Activated CD8-positive, alpha-beta memory T cell treated with anti-CD3 and anti-CD28 coated beads for 4 hours (primary cell): ENCODE measurements at places on chromosomes 2 and 18.

GRCh38 chr2:9160732-9161131, 45.9 kb upstream of the ASAP2 start:
- DNase-seq, result no peak

- DNase-seq, result no peak
These were observed 18.6 kb upstream of the ZC3H15 start for GRCh38 chr2:186467421-186467820.

DNA sequence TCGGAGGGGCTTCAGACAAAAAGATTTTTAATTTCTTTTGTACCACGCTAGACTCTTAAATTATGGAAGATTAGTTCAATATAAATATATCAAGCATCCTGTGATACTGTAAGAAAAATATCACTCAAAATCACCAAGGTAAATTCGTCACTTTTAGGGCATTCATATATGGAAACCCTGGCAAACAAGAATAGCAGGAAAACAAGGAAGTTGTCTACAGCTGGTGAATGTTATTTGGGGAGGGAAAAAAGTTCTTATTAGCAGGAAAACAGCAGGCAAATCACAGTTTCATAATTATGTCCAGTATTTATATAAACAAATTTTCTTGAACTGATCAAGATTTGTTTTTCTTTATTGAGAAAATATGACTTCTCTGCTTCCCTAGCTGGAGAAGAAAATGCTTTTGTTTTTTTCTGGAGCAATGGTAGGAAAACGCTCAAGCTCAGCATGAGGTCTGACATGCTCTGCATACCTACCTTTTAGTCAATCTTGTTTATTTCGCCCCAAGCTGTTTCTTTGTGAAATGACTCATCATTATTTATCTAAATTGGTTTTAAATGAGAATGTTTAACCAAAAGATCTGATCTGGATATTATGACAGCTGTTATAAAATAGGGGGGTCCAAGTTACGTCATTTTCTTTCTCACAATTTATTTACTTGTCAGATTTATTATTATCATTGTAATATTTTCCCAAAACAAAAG, 14.7 kb downstream of the LINC00305 start:
- DNase-seq, result no peak

DNA sequence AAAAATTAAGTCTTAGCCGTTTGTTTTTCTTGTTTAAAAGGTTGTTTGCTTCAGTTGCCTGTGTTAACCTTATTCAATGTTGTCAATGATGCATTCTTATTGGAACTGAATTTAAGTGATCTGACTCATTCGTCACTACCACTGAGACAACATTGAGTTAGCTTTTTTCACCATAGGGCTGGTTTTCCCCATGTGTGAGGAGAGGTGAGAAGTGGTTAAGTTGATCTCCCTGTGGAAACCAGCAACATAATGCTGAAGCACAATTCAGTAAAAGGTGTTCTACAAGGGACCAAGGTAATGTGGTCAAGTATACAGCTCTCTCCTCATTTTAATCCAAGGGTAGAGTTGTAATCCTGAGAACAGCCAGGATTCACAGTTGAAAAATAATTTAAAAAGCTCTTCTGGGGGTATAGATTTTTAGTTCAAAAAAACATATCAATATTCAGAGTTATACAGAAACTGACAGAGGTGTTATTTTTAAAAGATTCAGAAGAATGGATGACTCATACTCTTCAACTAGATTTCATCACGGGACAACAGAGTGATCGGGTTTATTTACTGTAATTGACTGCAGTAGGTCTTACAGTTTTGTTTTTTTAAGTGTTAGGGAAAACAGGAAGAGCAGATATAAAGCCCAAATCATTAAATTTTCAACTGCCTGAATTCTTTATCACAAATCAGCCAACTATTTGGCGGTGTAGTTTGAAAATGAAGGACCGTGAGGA, 12.6 kb downstream of the NOP58 start:
- DNase-seq, result no peak

DNA sequence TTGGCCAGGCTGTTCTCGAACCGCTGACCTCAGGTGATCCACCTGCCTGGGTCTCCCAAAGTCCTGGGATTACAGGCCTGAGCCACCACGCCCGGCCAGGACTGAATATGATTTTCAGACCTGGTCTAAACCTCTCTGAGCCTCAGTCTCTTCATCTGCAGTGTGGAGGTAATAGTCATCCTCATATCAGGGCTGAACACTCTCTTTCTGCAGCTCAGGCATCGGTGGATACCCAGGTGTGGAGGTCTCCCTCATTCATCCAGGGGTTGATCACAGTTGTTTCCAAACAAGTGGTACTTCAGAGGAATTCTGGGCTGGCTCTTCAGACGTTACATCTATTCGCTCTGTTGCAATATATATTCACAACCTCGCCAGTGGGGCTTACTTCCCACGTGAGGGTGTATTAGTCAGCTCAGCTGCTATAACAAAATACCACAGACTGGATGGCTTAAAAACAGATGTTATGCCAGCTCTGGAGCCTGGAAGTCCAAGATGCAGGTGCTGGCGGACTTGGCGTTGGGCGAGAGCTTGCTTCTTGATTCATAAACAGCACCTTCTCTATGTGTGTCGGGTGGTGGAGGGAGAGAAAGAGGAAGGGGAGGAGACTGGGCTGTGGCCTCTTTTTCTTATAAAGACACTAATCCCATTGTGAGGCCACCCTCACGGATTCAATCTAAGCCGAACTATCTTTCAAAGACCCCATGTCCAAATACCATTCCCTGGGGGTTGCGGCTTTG, 2.9 kb upstream of the MBP start:
- no peak for DNase-seq

DNA sequence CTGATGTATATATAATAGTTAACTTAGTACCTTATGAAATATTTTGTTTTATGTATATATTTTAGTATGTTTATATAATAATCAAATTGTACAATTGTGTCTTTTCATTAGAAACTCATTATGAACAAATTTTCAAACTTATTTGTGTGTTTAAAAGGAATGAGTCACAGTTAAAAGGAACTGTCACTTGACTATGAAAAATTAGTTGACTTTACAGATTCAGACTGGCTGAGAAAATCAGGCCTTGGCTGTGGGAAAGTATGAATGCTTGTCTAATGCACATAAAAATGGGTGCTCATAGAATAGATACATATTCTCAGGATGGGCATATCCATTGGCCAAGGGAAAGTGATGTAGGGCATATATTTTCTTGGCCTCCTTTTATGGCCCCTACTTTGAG, 576.8 kb downstream of the SATB2 start:
- no peak for DNase-seq

- DNase-seq, result no peak
These were observed 113.3 kb downstream of the KIAA1328 start for GRCh38 chr18:36942264-36942663.

DNA sequence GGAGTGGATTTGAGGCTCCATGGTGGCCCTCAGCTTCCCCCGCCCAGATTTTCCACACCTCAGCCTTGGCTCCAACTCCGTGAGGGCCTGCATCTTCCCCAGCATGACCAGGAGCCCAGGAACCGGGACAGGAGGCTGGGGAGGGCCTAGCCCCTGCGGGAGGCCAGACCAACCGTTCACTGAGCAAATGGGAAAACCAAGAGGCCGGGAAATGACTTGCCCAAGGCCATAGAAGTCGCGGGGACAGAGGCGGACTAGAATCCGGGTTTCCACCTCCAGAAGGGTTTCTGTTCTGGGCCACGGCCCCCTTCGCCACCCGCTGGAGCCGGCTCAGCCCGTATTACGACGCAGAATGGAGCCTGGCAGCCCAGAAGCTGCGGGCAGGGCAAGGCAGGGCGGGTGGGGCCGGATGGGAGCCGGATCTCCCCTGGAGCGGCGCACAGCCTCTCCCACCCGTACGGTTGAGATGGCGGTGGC, 7.9 kb upstream of the CRYBA2 start:
- DNase-seq, result no peak

- no peak for DNase-seq
These were observed 87.5 kb upstream of the NEDD4L start for GRCh38 chr18:57956491-57956890.

DNA sequence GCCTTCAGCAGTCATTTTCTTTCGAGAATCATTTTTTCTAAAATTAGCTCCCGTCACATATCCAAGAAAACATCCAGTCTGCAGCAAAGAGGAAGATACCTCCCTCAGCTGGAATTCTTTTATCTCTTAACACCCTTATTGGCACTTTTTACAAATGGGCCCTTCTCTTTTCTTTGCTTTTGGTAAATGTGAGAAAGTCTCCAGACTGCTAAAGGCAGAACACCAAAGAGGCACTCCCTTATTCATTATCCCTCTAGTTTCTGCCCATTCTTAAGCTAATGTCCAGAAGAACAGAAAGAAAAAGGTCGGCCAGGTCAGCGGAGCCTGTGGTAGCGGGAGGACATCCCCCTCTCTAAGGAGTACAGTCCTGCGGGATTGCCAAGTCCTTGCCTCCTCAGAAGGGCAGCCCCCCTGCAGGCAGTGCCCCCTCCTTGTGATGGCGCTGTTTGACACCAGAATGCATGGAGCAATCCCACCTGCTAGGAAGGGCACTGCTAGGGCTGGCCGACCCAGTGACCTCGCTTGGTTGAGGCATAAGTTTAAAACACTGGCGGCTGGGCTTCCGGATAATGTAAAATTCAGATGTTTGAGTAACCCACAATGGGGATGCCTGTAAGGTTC, 34.0 kb downstream of the ST6GAL2 start:
- DNase-seq, result no peak

DNA sequence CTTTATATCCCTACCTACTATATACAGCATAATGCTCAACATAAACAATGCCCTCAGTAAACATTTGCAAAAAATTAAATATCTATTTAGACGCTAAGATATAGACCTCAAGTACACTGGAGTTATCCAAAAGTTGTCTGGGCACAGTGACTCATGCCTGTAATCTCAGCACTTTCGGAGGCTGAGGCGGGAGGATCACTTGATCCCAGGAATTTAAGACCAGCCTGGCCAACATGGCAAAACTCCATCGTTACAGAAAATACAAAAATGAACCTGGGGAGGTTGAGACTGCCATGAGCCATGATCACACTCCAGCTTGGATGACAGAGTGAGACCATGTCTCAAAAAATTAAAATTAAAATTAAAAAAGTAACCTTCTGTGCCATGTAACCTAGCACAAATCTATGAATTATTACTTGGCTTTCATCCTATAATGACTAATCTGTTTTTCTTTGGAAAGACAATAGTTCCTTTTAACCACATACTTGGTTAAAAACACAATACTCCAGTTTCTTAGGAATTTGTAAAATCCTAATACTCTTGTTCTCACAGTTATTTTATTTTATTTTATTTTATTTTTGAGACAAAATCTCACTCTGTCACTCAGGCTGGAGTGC, 6.7 kb upstream of the TNFAIP6 start:
- no peak for DNase-seq

DNA sequence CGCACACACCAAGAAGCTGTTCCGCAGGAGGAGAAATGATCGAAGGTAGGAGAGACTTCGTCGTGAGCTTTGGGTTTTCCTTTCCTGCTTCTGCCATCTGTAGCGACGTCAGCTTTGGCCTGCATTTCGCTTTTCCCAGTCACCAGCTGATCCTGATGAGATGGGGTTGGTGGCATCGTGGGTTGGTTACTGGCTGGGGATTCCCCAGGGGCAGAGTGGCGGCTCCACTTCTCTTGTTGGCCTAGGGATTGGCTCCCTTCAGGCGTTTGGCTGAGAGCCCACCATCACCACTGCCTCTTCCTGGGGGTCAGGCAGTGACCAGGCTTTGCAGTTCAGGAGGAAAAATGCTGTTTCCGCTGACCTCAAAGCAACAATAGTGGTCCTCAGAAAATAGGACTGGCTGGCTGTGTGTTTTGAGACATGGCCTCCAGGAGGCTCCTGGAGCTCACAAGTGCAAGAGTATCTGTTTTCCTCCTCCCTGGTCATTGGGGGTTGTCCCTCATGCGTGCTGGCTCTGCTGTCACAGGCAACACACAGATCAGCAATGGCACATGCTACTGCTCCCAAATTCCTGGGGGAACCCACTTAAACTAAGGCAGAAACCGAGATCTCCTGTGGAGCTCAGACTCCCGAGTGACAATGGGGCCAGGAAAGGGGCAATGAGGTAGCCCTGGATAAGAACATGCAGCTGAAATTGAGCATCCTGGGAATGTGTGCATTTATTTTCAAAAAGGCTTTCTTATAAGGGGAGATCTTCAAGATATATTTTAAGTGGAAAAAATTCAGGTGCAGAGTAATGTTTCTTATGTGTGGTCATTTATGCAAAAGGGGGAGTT, 173.0 kb downstream of the CTIF start:
- no peak for DNase-seq

DNA sequence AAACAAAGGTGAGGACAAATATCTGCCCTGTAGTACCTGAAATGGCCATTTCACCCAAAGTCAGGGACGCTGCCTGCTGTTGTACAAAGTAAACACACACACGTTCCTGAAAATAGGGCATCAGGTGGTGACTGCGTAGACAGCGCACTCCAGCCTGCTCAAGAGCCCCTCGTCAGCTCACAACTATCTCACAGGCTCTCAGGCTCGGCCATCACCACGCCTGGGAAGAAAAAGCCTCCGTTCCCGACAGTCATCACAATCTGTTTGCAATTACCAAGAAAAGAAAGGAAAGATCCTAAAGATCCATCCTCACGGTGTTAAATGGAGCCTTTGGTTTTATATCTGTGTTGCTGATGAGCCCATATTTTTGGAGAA, 230.2 kb downstream of the ZNF516 start:
- DNase-seq, result no peak

DNA sequence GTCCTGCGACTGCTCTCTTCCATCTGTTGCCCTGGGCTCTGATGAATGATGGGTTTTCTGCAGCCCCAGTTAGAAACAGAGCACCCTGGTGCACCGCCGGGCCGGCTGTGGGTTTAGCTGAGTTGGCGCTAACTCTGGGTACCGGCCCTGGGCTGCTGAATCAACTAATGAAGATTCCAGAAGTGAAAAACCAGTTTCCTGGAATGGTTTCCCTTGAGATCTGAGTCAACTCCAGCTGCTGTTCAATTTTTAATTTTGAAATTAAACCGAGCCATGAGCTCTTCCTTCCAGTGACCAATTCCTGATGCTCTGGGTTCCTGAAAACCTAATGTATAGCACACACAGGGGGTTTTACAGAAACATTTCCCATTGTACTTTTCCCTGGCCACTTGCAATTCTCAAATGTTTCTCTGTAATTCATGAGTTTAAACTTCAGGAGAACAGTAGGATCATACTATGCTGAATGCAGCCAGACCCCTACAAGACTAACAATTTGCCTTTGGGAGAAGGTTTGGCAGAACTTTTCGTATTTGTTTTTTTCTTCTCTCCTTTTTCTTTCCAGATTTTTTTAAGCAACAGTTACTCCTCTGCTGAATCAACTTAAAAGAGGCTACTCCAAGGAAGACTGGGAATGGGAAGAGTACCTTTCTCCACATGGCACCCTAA, 5.5 kb downstream of the COL6A3 start:
- DNase-seq, result no peak

GRCh38 chr2:212923393-212923792, 228.0 kb downstream of the IKZF2 start:
- no peak for DNase-seq

GRCh38 chr2:40004336-40004735, 225.3 kb upstream of the THUMPD2 start:
- DNase-seq, result no peak
